ENCODE measurements at places on chromosomes 6 and 20. TPM values are rescaled to one million over a fixed set of nuclear protein-coding genes. Genes with fewer than 3 reads are reported as not detected.

The IMPG1 gene
- total RNA-seq, result not detected

The ZKSCAN3 gene
- total RNA-seq, result 1.5 TPM

The BNIP5 gene
- total RNA-seq, result not detected

The SNAP91 gene
- 0.21 TPM for total RNA-seq

The ETV7 gene
- 0.14 TPM for total RNA-seq

Measured in A549 treated with CORT108297 at 1 μM for 4 hours (cell line).